Coronary artery (tissue), 2 donors: ENCODE measurements at places on chromosomes 16 and 17.

DNA sequence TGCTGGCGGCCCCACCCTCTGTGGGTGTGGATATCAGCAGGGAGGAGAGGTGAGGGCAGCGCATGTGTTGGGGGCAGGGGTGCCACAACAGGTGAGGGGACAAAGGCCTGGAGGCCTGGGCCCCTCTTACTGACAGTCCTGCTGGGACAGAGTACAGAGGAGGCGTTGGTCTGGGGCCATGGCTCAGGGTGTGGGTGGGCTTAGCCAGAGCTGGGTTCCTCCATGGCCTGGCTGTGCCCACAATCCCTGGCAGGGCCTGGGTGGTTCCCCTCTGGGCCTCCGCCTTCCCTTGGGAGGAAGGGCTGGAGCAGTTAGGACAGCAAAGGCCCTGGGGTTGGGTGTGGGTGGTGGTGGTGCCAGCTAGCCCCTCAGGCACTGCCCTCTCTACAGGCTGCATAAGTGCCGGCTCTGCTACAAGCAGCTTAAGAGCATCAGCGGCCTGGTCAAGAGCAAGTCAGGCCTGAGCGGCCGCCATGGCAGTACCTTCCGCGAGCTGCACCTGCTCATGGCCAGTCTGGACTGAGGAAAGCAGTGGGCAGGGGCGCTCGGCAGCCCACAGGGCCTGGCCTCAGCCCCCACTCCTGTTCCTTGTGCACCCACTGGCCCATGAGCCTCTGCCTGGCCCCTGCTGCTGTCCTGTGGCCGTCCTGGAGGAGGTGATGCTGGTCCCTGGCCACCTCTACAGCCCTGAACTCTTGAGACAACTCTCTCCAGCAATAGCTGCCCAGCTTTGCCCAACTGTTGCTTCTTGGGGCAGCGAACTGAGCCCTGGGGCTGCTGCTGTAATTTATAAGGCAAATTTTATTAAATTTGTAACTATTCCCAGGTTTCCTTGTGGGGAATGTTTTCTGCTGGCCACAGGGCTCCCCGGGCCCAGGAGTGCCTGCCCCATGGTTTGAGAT, 21.1 kb downstream of the KATNB1 start:
- DNase-seq: no peak

- DNase-seq: no peak
Observed at GRCh38 chr16:51508490-51509212, 357.6 kb upstream of the SALL1 start.

GRCh38 chr17:33908363-33909064, 346.6 kb upstream of the CCL2 start:
- DNase-seq: no peak

GRCh38 chr16:70592106-70592571, 54.2 kb upstream of the IL34 start:
- no peak for DNase-seq

GRCh38 chr16:68792465-68793324, 50.6 kb upstream of the TANGO6 start:
- no peak for DNase-seq

DNA sequence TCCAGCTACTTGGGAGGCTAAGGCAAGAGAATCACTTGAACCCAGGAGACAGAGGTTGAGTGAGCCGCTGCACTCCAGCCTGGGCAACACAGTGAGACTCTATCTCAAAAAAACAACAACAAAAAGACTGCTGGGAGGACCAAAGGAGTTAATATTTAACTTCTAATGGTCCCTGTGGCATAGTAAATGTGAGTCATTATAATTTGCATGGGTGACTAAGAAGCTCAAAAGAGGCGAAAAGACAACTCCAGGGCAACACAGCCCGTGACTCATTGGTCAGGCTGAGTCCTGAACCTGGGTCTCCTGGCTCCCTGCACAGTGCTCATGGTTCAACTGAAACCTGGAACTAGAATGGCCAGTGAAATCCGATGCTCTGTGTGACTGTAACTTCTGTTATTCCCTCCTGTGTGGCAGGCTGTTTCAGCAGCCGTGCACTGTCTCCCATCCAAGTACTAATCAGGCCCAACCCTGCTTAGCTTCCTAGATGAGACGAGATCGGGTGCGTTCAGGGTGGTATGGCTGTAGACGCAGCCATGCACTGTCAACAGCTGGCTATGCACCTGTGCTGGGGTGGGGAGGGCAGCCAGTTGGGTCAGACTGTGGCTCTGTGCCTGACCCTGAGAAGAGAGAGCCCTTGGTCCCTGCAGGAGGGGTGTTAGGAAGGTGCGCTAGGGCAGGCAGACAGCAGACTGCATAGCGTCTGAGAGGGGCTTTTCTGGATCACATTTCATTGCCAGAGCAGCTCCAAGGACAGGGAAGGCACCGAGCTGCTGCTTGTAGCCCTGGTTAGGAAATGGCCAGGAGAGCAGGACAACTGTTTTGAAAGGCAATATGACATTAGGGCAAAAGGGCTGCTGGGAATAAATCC, 14.5 kb upstream of the GPRC5C start:
- no peak for DNase-seq
